Esophagus muscularis mucosa (tissue), 4 donors: ENCODE measurements at places on chromosomes 4 and X. TPM values are rescaled to one million over a fixed set of nuclear protein-coding genes. Genes with fewer than 3 reads are reported as not detected.

The EDA gene
- total RNA-seq, result 10.9 TPM

- DNase-seq, result no peak
Observed at GRCh38 chrX:1599791-1600405, 8.5 kb downstream of the AKAP17A start.

DNA sequence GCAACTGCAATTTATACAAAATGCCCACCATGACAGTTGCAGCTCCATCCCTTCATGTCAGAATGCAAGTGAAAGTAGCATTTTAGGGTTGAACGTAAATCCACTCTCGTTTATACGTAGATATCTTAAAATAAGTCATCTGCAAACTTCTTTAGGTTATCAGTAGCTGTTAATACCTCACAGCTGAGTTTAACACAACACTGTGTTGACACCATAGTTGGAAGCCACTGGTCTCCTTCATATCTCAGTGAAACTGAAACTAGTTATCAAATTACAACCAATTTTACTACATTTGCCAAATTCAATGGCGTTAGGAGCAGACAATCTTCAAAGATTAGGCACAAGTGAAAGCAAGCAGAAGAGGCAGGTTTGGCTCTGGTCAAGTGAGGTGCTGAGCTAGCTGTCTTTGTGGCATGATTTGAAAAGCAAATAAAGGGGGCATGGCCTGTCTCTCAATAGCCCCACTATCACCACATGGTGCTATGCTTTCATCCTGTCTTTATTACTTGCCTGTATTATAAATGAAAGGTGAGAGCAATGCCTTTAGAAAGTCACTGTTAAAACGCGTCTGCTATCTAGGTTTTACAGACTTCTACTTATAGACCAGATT, 12.3 kb downstream of the PPP3CA start:
- DNase-seq, result no peak

GRCh38 chrX:107724653-107725052, 50.9 kb downstream of the TSC22D3 start:
- no peak for DNase-seq

- no peak for DNase-seq
Observed at GRCh38 chr4:91111556-91111955, 984.4 kb downstream of the CCSER1 start.

GRCh38 chrX:109914114-109914849, 88.6 kb upstream of the TMEM164 start:
- DNase-seq, result no peak
